CD4-positive, alpha-beta memory T cell (primary cell): ENCODE measurements at places on chromosomes 5 and 9.

- no peak for DNase-seq
These were observed 186.3 kb downstream of the MARCHF11 start for GRCh38 chr5:15993334-15993733.

DNA sequence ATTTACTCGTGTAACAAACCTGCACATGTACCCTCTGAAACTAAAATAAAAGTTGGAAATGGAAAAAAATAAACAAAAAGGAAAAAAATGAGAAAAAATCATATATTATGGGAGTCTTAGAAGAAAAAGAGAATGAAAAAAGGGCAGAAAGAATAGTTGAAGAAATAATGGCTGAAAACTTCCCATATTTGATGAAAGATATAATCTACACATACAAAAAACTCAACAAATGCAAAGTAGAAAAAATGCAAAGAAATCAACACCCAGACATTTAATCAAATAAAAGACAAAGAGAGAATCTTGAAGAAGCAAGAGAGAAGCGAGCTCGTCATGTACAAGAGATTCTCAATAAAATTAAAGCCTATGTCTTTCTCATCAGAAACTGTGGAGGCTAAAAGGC is 73.8 kb downstream of the SLC25A46 start:
- DNase-seq = no peak

DNA sequence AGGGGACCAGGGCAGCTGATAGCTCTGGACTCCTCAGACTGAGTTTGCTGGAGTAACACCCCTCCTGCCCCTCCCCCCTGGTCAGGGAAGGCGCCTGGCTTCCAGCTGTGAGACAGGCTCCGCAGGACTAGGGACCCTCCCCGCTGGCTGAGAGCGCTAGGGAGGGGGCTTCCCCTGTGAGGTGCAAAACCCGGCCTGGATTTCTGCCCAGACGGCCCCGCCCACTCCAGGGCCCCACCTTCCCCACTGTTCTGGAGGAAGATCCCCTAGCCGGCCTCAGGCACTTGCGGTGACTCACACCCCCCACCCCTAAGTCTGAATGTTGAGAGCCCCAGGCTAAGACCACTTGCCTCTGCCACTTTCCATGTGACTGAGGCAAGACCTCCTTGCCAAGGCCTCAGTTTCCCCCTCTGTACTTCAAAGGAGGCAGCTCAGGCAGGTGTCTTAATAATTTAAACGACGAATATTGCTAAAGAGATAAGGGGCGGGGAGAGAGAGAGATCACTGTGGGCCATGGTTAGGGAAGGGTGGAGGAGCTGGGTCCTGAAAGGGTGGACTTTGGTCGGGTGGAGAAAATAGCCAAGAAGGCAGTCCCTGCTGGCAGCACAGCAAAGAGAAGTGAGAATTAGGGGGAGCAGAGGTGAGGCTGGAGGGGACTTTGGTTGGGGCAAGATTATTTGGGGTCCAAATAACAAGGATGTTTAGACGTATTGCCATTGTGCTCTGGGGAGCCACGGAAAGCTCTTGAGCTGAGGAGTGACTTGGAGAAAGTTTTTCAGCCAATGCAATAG is 1.0 kb upstream of the DAB2IP start:
- DNase-seq = no peak

- DNase-seq = no peak
These were observed 7.0 kb upstream of the SLC26A2 start for GRCh38 chr5:149953436-149954121.

DNA sequence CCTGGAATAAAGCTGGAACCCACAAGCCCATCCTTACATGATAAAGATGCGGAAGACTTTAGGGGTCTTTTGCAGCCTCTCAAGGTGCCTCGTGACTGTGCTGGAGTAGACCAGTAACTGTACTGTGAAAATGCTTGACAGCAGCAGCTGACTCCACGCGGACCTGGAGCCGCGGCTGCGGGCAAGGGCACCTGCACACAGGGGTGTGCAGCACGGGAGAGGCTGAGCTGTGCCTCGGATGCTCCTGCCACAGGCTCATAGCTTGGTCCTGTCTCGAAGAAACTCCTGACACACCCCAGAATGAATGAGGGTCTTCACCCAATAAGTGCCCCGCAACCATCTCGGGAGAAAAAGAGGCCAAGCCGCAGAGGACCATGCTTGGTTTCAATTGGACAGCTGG is 40.3 kb upstream of the CEP72 start:
- DNase-seq = no peak

DNA sequence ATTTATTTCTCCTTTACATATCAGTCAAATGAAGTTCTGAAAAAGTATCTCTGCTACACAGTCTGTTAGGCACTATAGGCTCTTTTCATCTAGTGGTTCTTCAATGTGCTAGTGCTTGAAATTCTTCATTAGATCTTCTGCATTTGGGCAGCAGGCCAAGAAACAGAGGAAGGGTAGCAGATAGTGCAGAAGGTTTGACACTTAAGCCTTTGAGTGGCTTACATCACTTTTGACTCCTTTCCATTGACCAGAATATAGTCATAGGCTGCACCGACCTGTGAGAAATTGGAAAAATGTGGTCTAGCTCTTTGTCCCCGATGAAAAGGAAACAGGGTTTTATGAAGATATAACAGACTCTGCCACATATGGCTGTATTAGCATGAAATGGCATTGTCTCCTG is 459.5 kb upstream of the PTGER4 start:
- no peak for DNase-seq

- no peak for DNase-seq
These were observed 20.6 kb downstream of the GNAQ start for GRCh38 chr9:78011049-78011448.

DNA sequence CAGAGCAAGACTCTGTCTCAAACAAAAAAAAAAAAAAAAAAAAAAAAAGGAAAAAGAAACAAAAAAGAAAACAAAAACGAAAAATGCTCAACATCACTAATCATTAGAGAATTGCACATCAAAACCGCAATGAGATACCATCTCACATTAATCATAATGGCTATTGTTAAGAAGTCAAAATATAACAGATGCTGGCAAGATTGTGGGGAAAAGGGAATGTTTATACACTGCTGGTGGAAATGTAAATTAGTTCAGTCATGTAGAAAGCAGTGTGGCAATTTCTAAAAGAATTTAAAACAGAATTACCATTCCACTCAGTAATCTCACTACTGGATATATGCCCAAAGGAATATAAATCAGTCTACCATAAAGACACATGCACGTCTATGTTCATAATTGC is 50.4 kb upstream of the PRR16 start:
- DNase-seq = no peak

DNA sequence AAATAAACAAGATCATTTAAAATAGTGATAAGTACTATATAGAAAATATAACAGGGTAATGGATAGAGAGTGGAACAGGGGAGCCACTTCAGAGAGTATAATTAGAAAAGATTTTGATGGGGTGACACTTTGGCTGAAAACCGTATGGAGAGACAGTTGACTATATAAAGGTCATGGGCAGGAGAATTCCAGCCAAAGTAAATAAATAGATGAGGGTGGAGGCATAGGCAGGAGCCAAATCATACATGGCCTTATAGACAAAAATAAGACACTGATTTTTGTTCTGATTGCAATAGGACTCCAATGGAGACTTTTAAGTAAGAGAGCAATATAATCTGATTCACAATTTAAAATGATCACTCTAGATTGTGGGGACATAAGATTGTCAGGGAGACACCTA is 37.5 kb upstream of the NUDT12 start:
- DNase-seq = no peak

- DNase-seq = no peak
These were observed 126.9 kb upstream of the MAP3K1 start for GRCh38 chr5:56688402-56688801.

DNA sequence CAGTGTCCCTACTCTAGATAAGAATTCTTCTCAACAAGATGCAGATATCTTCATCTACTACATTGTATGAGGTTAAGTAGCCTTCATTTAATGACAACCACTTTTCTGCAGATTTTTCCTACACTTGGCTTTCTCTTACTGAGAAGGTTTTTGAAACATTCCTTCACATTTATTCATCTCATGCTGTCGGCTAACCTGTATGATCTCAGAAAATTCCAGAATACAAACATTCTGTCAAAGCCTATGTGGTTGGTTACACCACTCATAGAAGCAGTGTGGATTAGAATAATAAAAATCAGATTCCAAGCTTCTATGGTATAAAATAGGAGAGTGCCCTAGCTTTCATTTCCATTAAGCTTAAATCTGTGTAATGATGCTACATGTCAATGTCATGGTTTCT is 39.4 kb upstream of the ERCC6L2 start:
- DNase-seq = no peak
